ENCODE measurements at places on chromosomes 7 and 10.

DNA sequence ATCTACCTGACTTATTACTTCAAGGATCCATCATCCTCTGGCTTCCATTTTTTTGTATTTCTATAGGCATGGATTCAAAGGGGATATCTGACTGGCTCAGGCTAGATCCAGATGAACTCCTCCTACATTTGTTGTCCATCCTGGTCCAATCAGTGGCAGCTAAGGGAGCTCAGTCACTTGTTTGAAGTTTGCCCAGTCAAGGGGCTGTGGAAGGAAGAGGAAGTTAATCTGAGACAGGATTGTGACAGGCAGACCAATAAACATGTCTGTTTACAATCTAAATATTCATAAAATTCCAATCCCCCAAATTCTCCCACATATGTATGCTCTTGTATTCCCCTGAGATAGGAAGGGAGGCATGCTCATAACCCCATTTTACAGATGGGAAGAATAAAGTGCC lies 48.7 kb downstream of the CAV1 start:
- no peak for DNase-seq

DNA sequence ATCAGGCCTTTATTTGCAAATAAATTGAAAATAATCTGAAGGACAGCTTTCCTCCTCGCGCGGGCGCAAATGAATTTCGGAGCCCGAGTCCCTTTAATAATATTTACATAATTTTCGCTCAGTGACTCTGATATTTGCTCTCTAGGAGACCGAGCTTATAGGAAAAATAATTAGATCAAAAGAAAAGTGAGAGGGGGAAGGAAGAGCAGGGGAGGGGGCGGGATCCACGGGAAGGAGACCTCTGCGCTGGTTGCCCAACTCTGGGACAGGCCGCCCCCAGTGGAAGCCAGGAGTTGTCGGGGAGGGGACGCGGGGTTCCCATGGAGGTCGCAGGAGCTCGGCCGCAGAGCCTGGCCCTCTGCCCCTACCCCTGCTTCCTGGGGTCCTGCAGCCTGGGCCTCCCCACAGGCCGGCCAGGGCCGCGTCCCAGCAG lies 5.8 kb downstream of the UNCX start:
- no peak for DNase-seq

DNA sequence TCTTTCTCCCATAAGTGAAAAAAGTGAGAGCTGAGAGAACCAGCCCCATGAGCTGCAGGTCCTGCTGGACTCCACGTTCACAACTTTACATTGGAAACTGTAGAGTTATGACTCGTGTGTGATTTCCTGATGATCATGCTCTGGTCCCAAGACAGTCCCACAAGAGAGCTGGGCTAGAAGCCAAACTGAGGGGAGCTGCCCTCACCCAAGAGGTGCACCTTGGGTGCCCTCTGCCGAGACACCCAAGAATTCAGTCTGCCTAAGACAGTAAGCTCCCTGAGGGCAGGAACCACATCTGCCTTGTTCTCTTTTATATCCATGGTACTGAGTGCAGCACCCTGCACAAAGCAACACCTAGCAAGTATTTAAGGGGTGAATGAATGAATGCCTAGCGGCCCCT lies 112.8 kb upstream of the SFMBT2 start:
- no peak for DNase-seq

DNA sequence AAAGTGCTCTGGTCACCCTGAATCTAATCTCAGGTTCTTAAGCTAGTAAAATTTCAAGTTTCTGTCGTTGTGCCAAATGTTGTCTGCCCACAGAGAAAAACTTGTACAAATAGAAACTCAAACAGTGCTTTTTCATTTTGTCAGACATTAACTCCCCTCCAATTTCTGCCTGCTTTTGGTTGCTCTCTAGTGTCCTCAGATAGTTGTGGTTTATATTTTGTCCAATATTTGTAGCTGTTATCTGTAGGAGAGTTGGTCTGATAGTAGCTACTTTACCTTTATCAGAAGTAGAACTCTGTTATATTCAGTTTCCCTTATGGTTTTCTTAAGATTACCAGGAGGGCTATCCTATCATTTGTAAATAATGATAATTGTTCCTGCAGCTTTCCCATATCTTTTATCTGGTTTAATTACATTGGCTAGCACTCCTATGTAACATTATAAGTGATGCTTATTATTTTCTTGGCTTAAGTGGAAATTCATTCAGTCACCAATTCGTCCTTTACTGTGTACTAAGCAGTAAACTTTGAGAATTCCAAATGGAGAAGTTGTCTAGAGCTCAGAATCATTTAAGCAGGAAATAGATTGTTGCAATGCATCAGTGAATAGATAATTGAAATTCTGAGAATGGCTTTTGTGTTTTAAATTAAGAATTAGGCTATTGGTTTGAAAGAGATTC lies 91.0 kb downstream of the ANKIB1 start:
- no peak for DNase-seq

DNA sequence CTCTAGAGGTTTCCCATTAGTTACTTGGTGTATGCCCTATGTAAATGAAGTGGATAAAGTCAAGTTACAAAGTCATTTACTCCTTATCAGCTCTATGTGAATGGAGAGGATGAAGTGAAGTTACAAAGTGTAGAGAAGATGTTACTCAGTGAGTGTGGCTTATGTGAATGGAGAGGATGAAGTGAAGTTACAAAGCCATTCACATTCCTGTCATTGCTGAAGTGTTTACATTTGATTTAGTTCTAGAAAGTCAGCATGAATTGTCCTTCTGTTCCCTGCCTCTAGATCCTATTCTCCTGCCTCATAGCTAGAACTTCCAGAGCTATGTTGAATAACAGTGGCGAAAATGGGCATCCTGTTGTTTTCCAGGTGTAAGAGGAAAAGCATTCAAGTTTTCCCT lies 880.1 kb downstream of the DNAJB9 start:
- no peak for DNase-seq

- no peak for DNase-seq
Measured at GRCh38 chr10:6068422-6068821, 6.3 kb upstream of the IL2RA start.

DNA sequence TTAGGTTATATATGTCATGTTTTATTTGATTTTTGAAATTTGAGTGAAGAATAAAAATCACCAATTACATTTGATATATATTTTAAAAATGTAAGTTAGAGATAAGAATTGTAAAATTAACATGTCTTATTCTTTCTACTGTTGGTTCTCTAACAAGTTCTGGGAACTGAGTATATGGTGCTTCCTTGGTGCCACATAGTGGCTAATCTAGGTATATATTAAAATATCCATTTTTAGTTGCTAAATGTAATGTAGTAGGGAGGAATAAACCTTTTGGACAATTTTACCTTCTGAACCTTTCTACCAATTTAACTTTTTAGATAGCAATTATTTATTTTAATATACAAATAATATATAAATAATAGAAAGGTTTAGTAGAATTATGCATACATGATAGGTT lies 17.5 kb downstream of the CFAP69 start:
- no peak for DNase-seq

GRCh38 chr10:72697716-72698115 lies 5.8 kb downstream of the MCU start:
- DNase-seq, result no peak

DNA sequence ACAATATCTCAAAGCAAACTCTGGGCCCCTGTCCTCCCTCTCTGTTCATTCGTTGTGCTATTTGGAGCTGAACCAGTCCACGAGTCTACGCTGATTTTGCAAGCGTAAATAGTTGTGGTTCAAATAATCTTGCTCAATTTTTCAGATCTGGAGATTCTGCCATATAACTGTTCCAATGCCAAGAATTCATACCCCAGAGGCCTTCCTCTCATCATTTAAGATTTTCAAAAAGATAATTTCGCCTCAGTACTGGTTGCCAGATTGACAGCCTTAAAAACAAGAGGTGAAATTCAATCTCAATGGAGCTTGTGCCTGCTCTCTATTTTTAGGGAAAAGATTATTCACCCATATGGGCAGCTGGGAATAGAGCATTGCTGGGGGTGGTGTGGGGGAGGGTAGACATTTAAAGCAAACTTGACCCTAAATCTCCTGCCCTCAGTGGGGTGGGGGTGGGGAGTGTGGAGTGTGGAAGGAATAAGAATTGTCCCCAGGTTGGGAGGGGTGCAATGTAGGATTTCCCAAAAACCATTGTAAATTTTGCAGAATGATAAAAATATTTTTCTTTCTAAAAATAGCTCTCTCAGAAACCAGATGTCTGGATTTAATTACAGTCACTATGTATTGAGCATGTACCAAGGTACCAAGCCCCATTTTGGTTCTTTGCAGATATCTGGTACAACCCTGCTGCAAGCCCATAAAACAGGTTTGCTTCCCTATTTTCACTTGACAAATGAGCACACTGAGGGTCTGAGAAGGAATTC lies 104.7 kb upstream of the EEPD1 start:
- no peak for DNase-seq

DNA sequence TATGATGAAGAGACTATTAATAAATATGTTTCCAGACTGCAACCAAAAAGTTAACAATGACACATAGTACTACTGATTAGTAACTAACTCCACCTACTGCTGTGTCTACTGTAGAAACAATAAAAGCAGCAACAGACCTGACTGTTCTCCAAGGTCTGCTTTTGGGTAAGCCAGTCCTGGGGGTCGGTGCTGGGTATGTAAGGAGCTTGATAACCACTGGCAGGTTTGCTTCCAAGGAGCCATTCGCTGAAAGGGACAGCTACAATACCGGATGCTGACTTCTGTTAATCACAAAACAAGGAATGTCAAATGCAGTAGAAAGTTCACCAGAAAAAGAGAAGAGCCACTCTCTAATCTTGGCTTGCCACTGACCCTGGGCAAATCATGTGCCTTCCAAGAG lies 17.7 kb downstream of the NCOA4 start:
- DNase-seq, result no peak

Data from putamen (tissue), 1 donor.